Stimulated activated CD4-positive, alpha-beta T cell treated with anti-CD3 and anti-CD28 coated beads, Interleukin-2, amount 100 ng/mL, for 24 hours (primary cell): ENCODE measurements at places on chromosomes 12 and 14.

- peak; percentile 51 for DNase-seq
Measured at GRCh38 chr12:105330931-105331804, 677 bp downstream of the C12orf75 start.

DNA sequence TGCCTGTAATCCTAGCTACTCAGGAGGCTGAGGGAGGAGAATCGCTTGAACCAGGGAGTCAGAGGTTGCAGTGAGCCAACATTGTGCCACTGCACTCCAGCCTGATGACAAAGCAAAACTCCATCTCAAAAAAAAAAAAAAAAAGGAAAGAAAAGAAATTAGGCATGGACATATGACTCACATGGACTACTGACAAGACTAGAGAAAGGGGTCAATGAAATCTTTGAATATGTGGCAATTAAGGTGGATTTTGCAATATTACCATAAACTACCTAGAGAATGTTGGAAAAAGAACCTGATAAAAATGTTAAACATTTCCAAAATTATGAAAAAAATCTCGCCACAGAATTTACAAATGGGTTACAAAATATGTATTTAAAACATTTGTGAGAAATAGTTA lies 873.6 kb downstream of the C12orf50 start:
- no peak for DNase-seq

DNA sequence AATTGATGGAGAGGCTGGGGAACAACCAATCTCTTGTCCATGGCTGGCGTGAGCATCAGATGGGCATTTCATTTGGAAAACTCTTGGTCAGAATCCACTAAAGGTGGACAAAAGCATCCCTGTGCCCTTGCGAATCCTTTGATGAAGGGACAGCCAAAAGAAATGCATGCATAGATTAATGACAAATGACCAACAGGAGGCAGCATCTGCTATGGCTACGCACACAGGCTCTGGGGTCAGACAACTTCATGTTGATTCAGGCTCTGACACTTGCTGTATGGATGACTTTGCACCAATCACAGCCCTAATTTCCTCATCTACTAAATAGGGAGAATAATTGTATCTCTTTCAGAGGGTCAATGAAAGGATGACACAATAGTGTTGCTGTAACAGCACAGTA lies 117.5 kb downstream of the ASCL4 start:
- DNase-seq, result no peak

DNA sequence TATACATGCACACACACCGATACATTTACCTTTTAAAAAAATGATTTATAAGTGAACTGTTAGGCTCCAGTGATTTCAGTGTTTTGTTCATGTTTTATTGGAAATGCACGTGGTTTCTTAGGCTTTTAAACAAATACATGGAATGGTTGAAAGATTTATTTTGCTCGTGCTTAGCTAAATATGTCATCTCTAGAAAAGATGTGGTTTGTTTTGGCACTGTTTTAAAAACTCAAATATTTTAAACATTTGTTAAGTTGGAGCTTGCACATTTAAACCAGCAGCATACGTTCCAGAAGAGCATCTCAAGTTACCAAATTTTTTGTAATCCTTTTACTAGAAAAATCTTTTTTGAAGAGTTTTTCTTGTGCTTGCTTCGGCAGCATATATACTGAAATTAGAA lies 44.5 kb downstream of the FOXA1 start:
- DNase-seq, result no peak

GRCh38 chr14:24465368-24465767 lies 22.8 kb upstream of the SDR39U1 start:
- DNase-seq, result no peak

DNA sequence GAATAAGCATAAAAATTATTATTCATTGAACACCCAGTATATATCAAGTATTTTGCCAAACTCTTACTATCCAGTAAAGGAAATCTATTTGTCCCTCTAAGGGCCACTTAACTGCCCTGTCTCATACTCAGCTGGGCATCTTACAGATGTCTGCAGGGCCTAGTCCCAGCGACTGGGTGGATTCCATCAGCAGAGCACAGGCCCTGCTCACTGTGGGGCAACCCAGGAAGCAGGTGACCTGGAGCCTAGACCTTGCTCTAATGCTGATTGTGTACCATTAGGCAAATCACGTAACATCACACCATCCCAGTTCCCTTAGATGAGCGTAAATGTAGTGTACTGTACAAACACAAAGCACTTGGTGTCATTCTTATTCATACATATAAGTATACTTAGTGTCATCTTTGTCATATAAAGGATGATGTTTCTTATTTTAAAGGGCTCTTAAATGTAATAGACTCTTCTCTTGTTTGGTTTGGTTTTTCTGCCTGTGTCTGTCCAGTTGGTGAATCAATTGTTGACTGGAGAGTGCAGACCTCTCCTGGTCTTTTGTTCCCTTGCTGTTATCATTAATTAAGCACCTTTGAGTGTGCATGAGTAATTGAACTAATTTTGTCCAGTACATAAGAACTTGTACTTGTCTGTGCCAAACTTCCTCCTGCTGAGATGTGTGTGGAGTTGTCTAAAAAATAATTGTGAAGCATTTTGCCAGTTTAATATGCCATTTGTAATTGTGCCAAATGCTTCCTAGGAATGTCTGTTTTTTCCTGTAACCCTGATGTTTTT lies 49.3 kb downstream of the RAB35 start:
- DNase-seq, result no peak

GRCh38 chr12:123105211-123105826 lies 45.6 kb downstream of the PITPNM2 start:
- no peak for DNase-seq

- DNase-seq, result no peak
Measured at GRCh38 chr12:31231611-31232360, 94.2 kb downstream of the SINHCAF start.

DNA sequence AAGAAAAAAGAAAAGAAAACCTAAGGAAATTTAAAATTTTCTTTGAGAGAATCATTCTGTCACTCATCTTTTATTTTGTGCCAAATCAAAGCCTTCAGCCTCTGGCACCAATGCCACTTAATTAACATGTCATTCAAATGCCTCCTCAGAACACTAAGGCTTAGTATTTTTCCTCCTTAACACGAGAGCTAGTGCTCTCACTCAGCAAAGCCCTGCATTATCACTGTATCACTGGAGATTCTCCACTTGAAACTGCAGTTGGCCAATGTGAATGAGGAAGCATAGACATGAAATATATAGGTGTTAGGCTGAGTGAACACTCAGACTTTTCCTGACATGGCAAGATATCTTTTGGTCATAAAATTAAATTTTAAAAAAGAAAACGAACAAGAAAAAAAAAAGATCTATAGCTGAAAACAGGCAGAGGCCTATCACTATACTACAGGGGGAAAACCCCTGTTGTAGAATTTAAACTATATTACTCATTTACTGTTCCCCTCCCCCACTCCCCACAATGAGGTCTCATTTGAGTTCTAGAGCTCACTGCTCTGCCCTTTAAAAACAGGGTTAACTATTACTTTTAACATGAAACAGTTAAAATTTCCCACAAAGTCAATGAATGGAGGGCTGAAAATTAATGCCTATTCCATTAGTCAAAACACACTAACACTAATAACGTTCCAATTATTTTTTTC lies 5.1 kb downstream of the MBIP start:
- DNase-seq, result peak; percentile 24

DNA sequence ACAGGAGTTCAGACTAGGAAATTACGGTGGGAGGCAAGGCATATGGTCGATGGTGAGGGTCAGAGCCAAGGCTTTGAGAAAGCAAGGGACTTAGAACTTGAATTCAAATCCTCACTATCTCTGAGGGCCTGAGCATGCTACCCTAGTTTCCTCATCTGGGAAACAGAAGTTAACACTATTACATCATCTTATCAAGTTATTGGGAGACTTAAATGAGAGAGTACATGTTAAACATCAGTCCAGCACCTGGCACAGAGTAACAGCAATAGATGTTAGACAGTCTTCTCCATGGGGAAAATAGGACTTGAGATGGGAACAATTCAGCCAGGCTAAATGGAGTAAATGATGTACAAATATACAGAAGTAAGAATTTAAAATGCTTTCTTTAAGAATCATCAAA lies 38.5 kb downstream of the SLC38A1 start:
- DNase-seq, result no peak

DNA sequence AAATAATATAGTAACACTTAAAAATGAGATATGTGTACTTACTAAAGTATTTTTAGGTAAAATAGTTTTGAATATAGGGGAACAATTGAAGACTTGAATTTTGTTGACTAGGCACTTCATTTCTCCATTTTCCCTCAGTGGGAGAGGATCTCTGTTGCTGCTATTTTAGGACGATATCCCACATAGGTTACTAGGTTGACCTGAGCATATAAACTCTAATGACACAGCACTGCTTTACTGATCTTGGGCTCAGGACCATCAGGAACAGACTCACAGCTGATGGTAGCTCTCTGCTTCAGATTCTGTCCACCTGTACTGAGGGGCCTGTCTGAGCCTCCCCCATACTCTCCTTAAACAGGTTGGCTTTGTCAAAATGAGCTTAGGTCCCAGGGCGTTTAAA lies 5.9 kb downstream of the NEDD1 start:
- no peak for DNase-seq

DNA sequence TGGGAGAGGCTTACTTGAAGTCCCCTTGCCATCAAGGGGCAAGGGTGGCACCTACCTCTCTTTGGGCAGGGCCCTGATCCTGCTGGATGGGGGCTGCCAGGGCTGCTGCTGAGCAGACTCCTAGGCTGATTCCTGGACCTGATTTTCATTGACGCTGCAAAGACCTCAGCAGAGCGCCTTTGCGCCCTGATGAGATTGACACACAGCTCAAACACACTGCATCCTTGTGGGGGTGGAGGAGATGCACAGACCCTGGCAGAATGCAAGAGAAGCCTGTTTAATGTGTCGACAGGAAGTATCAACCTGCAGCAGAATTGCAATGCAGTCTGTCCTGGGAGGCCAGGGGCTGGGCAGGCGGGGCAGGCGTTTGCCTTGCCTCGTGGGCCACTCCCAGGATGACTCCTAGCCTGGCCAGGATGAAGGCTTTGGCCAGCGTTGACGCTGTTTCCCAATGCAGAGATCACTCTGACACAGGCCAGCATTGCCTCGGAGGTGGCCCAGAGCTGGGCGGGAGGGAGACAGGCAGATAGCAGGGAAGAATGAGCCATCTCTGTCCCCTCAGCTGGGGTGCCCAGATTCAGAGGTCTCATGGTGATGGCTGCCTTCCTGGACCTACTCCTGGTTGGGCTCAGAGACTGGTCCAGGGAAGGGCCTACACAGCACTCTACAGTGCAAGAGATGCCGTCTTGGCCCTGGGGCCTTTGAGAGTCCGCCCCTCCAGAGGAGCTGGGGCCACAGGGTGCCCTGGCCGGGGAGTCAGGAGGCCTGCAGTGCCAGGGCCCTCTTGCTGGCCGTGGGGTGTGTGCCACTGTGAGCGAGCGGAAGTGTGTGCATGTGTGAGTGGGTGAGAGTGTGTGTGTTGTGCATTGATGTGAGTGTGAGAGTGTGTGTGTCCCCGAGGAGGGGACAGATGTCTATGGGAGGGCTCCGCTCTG lies 108.3 kb downstream of the KIF26A start:
- DNase-seq, result no peak

GRCh38 chr12:59115526-59115925 lies 195.2 kb upstream of the LRIG3 start:
- DNase-seq, result no peak

GRCh38 chr12:76863005-76863670 lies 15.7 kb downstream of the CSRP2 start:
- DNase-seq, result no peak

DNA sequence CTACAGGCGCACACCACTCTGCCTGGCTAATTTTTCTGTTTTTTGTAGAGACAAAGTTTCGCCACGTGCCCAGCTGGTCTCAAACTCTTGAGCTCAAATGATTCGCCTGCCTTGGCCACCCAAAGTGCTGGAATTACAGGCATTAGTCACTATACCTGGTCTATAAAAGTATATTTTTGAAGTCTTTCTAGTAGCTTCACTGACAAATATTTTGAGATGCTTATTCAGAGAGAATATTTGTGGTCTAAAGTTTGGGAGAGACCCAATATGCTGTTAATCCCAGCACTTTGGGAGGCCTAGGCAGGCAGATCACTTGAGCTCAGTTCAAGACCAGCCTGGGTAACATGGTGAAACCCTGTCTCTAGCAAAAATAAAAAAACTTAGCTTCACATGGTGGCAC lies 22.0 kb upstream of the PPP1R12A start:
- DNase-seq, result no peak

- no peak for DNase-seq
Measured at GRCh38 chr12:72000969-72001648, 62.5 kb downstream of the TPH2 start.

DNA sequence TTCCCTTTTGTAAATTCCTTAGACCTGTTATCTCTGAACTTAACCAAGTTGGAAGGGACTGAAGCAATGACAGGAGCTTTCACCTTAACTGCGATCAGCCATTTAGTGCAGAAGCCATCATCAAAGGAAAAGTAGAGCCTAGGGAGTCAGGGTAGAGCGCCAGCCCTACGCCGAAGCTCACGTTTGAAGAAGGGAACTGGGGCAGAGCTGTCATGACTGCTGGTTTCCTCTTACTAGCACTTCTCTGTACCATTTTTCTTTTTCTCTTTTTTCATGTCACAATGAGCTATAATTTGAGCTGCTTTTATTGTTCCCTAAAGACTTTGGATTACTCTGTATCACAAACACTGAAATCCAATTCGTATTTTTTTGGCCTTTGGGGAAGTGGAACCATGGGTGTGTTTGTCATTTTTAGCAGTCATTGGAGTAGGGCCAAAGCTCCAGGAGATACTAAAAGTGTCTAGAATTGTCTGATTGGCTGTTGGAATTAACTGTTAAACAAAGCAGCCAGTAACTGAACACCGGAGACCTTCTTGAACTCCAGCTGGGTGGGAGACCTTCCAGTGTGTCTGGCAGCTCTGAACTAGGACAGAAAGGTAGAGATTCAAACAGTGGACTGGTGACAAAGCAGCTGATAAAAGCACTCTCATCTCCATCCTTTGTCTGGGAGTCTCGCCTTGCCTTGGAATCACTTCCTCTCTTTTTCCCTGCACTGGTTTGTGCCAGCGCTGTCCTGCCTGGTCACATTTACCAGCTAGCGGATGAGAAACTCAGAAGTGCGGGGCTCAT lies 9.1 kb downstream of the MTRFR start:
- DNase-seq, result no peak

- no peak for DNase-seq
Measured at GRCh38 chr12:55372521-55372920, 9.7 kb downstream of the OR6C75 start.

GRCh38 chr12:11986165-11986564 lies 84.6 kb upstream of the BCL2L14 start:
- no peak for DNase-seq

DNA sequence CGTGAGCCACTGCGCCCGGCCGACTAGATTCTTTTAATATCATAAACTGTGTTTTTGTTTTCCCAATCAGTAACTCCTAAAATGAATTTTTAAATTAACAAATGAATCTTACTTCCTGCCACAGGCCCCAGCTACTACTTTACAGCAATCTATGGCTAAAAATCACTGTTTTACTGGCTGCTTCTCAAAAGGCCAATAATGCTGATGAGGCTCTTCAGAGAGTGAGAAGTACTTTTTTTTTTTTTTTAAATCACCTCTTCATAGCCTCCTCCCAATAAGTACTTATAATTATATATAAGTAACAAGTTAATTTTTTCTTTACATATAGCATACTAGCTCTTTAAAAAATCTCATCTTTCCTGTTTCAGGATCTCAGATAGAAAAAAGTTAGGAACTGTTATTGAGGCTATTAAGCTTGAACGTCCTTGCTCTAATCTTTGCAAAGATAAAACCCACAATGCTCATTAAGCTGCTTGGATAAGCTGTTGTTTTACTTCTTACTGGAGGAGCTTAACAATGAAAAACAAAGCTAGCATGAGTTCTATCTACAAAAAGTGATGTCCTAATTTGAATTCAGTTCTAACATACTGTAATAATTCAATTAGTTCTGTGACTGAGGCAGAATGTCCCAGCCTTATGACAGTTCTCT lies 12.8 kb upstream of the WDR20 start:
- DNase-seq, result no peak
